RCC 7860 (cell line): ENCODE measurements at places on chromosomes 3 and 15.

DNA sequence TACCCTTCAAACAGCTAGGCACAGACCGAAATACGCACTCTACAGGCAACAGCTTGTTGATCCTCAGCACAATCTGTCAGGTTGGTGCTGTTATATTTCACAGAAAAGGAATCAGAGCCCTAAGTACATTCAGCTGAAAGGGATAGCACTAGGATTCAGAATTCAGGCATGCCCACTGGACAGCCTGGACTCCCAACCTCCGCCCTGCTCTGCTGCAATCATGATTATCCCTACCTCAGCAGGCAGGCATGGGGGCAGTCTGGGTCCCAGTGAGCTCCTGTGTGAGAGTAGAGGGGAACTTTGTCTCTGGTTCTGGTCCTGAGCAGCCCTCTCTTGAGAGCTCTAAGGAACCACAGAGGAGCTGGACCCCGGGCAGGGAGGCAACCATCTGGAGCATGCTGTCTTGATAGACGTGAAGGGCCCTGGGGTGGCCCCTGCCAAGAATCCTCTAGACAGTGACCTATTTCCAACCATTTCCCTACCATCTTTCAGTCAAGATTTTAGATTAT is 23.4 kb upstream of the NOX5 start:
- DNase-seq, result no peak

DNA sequence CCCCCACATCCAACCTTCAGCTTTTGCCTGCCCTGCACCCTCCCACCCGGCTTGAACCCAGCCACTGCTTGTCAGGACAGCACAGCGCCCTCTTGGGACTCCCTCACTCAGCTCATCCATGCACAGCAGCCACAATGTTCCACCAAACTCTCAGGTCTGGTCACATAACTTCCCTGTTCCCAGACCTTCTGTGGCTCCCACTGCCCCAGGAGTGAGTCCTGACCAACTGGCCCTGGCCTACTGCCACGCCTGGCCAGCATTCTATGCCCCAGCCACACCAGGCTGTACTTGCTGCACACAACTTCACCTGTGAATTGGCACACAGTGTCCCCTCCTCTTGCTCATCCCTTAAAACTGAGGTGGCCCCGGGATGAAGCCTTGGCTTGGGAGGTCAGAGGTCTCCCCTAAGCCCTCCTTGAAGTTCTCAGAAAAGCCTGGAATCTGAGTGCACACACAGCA is 21.0 kb downstream of the PLXNB1 start:
- DNase-seq, result no peak

- no peak for DNase-seq
Observed at GRCh38 chr15:63514531-63514943, 10.1 kb downstream of the USP3 start.

DNA sequence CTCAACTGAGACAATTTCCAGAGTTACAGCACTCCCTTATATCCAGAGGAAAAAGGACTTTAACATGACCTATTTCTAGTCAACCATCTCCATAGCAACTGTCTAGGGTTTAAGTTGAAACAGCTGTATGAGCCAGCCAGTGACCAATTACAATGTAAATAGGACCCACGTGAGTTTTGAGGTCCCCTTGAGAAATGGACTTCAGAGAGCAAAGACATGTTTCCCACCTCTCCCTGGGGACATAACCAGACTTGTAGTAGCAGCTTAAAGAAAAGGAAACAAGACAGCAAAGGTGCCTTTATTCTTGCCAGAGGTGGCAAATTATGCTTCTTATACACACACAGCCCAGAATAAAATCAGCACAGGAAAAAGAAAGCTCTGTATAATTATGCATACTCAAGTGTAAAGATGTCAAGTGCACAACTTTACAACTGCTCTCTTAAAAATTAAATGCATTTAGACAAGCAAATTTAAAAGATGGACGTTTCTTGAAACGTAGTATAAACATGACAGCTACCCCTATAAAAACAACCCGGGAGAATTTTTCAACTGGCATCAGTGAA is 40.2 kb downstream of the SUMF1 start:
- DNase-seq, result peak; percentile 88

DNA sequence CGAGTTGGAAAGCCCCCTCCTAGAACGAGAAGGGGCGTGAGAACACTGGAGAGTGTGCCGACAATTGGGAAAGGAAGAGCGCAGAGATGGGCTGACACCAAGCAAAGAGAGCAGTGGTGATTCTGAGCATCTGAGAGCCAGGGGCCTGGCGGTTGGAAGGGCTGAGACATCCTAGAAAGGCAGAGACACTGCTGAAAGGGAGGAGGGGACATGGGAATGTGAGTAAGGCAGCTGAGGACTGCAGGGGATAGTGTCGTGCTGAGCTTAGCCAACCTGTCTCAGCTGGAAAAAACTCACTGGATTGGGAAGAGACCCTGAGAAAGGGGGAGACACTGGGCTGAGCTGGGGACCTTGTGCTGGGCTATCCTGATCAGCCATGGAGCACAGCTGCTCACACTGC is 58.1 kb upstream of the SLC6A6 start:
- DNase-seq, result no peak

DNA sequence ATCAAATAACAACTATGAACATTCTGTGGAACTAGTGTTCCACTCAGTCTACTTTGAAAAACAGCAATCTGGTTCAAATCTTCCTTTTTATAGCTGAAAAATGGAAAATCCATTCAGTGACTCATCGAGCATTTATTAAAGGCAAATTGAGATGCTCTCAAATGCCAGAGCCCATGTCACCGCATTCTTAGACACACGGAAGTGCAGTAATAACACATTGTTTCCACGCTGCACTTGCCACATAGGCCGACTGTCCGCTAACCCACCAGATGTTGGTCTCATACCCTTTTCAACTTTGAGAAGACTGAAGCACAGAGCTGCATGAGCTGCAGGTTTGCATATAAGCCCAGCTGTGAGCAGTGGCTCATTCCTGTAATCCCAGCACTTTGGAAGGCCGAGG is 95.9 kb downstream of the TMEM266 start:
- DNase-seq, result no peak

DNA sequence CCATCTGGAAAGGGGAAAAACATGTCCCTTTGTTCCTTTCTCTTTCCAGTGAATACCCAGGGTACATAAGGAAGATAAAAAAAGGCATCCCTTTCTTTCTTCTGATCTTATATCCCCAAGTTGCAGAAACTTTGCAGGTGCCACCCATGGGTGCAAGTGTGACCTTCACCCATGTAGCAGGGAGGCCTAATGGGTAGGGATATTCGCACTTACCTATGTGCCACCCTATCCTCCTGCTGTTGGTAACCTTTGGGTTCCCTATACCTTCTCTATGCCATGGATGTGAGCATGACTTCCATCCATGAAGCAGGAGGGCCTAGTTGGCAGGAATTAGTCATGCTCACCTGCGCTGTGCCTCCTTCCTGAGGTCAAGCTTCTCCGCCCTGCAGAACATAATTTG is 59.2 kb upstream of the C15orf39 start:
- no peak for DNase-seq

GRCh38 chr3:156493887-156494286 is 61.0 kb downstream of the SSR3 start:
- no peak for DNase-seq

- DNase-seq, result no peak
Observed at GRCh38 chr3:150583028-150583427, 20.1 kb upstream of the SELENOT start.

GRCh38 chr3:152444029-152444641 is 175.4 kb downstream of the MBNL1 start:
- DNase-seq, result peak; percentile 44

DNA sequence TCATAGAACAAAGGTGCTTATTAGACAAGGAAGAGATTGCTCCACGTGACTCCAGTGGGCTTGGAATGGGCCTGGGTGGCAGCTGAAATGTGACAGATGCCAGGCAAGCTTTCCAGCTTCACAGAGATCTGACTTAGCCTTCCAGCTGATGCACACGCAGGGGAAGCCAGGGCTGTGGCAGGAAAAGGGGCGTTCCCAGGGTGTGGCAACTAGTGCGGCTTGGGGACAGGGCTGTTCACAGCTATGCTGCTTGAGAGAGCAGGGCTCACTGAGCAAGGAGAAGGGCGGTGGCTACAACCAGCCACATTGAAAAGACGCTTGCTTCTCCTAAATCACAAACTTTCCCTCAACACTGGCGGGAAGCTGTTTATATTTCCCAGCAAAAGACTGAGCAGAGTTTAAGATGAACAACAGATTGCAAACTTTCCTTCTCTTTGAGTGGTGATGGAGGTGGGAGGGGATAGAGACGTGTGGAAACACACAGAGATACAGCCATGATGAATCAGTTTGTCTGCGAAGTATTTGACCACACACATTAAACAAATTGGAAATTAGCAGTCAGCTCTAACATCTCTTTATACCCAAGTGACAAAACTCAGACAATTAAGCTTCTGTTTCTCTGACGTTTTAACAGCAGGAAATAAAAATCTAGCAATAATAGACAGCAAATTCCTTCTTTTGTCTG is 127.5 kb downstream of the BDH1 start:
- peak; percentile 21 for DNase-seq

DNA sequence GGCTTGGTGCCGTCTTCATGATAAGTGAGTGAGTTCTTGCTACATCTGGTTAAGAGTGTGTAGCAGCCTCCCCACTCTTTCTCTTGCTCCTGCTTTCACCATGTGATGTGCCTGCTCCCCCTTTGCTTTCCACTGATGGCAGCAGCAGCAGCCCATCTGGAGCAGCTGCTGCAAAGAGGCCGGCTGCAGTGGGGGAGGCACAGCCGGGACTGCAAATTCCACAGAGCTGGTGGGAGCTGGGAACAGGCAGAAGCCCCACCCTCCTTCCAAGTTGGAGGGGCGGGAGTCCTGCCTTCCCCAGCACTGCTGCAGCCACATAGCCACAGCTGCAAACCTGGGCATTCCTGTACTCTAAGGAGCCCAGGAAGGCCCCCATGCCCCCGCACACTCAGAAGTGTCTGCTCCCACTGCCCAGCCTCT is 62.8 kb upstream of the IMPG2 start:
- DNase-seq, result no peak

DNA sequence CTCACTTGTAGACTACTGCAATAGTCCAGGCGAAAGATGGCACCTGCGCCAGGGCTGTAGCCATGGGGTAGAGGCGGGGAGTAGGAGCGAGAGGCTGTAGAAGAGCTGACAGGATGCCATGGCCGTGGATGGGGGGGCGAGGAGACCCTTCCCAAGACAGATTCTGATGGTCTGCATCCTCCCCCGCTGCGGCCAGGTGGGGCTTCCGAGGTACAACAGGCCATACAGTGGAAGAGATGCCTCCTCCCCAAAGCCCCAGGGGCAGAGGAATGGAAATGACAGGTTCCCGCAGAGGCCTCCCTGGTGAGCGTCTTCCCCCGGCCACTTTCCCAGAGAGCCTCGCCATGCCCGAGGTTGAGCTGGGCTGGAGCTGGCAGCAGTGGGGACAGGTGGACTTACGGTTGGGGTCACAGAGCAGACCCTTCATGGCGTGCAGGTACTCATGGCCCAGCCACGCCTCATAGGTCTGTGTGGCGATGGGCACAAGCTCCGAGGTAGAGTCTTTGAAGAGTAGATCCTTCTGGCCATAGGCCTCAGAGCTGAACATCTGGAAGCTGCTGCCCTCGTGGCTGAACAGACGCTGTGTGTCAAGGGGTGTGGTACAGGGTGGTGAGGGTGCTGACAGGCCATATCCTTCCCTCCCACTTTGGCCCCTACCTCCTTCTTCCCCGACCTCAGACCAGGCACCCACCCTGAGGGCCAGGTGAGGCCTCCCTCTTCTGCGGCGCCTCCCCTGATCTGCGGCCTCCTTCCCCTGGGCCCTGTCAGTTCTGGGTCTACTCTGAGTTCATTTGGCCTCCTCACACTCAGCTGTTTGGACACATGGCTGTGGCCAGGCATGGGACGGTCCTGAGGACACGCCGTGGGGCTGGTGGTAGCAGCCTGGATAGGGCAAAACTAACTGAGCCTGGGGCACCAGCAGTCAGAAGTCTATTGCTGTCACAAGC is 13.6 kb downstream of the MELTF start:
- DNase-seq, result no peak

DNA sequence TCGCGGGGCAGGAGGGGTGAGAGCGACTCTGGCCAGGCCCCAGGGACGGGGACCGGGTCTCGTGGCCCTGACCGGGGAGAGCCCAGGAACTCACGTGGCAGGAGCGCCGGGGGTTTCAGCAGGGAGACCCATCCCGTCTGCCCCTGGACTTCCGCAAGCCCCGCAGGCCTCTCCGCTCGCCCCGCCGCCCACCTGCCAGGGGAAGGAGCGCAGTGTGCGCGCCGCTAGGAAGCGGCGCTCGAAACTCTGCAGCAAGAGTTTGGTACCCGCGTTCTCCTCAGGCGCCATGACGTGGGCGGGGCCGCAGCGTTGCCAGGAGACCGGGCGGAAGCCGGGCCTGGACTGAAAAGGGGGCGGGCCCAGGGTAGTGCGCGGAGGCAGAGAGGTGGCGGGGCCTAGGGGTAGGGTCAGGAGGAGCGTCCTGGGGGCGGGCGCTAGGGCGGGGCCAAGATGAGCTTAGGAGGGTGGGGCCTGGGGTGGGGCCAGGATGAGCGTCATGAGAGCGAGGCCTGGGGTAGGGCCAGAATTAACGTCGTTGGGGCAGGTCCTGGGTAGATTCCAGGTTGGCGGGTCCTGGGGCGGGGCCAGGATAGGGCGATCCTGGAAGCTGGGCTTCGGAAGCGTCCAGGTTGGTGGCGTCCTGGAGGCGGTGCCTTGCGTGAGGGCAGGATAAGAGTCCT is 29.7 kb downstream of the ALG1L2 start:
- peak; percentile 91 for DNase-seq

DNA sequence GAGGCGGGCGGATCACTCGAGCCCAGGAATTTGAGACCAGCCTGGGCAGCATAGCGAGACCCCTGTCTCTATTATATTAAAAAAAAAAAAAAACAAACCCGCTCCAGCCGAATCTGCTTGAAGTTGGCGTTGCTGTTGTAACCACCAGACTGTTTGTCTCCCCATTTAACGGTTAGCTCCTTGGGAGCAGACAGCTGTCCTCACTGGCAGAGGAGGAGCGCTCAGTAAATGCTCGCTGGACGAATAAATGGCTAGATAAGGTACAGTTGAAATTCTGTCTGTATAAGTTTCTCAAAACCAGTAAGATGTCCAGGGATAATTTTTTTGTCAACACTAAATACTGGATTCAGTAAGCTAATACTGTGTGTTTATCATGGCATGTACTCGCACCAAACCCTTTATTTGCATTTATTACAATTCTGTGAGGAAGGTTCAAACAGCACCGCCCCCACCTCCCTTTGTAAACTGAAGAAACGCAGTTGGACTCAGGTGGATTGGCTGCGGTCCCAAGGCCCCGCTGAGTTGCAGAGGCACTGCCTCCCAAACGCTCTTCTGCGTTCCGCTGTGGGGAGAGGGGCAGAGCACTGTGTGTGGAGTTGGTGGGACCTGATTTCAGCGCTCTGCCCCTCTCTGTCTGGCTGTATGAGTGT is 1.1 kb downstream of the RCCD1 start:
- no peak for DNase-seq

- no peak for DNase-seq
Observed at GRCh38 chr3:48899273-48899672, 591 bp upstream of the SLC25A20 start.
